ENCODE measurements at places on chromosomes 6 and 20.

DNA sequence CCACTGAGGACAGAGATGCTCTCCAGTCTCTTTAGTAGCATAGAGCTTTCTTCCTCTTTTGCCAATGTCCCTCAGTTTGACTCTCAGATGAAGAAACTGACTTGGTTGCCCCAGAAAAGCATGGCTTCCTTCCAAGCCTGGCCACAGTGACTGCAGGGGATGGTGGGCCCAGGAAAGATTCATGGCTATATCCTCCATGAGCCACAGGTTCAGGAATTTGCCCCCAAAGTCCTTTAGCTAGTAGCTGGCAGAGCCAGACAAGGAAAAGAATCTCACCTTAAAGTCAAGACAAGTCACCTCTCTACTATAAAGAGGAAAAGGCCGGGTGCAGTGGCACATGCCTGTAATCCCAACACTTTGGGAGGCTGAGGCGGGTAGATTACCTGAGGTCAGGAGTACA lies 43.4 kb downstream of the TRAM2 start:
- no peak for DNase-seq

- DNase-seq: peak; percentile 53
Observed at GRCh38 chr20:58236612-58237317, 8.3 kb upstream of the ANKRD60 start.

DNA sequence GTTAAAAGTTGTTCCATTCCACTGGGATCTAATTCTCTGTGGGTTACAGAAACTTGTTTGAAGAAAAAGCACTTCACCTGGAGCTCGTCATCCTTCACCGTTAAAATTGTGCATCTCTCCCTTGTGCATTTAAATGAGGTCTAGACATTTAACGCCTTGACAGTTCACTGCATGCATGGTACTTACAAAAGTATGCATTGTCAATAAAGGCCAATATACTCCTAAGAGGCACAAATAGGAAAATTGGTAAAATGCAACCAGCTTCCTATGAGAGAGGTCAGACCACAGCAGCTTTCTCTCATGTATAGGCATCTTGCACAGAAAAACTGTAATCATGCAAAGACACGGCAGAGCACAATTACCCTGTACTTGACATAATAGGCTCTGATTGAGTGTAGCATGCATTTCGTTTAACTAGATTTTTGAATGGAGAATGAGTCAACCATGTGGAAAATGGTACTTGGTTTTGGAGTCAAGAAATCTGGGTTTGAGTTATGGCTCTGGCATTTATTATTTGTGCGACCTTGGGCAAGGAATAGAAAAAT lies 378.5 kb downstream of the RFPL4B start:
- no peak for DNase-seq

GRCh38 chr20:33796263-33796906 lies 14.8 kb upstream of the CHMP4B start:
- DNase-seq: no peak

DNA sequence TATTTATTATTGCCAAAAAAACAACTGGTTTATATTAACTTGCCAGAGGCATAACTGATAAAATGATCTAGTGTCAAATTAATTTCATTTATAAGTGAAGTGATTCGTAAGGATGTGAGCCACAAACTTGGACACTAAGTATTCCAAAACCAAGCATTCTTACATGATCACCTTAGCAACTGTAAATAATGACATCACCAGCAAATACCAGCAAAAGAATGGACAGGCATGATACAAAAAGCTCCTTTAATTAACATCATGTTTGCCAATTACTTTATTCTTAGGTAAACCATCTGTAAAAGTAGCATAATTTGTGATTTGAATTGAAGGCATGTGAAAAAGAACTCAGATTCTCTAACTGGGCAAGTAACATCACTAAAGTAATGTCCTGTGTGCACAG lies 17.2 kb upstream of the FNDC1 start:
- no peak for DNase-seq

DNA sequence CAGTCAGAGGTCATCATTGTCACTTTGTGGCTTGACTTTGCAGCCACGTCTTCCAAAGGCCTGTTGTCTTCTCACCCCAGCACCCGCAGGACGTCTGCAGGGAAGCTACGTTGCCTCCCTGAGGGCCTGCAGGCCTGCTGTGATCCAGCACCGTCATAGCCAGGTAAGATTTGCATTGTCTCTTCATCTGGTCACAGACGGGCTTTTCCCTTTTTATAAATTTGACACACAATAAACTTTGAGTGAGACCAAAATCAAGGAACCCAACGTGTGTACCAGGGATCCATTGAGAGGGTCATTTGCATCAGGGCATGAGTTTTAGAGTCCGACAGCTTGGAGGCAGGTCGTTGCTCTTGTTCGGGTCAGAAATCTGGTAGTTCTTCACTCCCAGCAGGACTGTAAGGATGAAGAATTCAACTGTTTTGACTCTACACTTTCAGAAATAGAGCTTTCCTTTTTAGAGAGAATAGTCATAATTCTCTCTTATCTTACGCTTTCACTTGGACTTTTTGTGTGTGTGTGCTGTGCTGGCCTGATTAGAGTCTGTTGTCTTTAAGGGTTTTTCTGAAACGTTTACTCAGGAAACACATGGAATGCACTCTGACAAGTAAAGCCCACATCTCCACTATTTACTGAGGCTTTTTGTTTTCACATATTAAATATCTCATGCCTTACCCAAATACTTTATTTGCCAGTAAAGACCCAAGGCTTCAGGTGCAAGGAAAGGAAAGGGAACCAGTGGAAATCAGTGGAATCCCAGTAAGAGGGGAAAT lies 177.2 kb upstream of the TAB2 start:
- no peak for DNase-seq

- DNase-seq: no peak
Observed at GRCh38 chr20:53866794-53867740, 203.3 kb downstream of the BCAS1 start.

DNA sequence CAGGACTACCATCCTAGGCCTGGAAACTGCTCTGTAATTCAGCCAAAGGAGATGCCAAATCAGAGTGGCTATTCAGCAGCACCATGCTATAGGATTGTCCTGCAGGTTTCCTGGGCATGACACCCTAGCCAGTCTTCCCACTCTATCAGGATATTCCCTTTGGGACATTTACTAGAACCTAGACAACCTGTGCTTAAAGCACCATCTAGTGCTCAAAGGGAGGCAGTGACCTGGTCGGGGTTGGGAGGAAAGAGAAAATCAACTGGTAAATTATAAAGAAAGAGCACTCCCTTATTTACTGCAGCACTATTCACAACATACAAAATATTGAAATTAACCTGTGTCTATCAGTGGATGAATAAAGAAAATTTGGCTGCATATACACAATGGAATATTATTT lies 67.2 kb upstream of the SMLR1 start:
- no peak for DNase-seq

- no peak for DNase-seq
Observed at GRCh38 chr6:41064841-41065240, 7.3 kb downstream of the OARD1 start.

GRCh38 chr6:168420706-168421105 lies 20.3 kb upstream of the SMOC2 start:
- DNase-seq: no peak

- no peak for DNase-seq
Observed at GRCh38 chr6:34656378-34657036, 40.1 kb downstream of the ILRUN start.

- DNase-seq: no peak
Observed at GRCh38 chr6:165668951-165669350, 5.9 kb upstream of the PDE10A start.

Data from heart left ventricle (tissue), 16 donors.